ENCODE measurements at places on chromosomes 12 and 14. TPM values are rescaled to one million over a fixed set of nuclear protein-coding genes. Genes with fewer than 3 reads are reported as not detected.

DNA sequence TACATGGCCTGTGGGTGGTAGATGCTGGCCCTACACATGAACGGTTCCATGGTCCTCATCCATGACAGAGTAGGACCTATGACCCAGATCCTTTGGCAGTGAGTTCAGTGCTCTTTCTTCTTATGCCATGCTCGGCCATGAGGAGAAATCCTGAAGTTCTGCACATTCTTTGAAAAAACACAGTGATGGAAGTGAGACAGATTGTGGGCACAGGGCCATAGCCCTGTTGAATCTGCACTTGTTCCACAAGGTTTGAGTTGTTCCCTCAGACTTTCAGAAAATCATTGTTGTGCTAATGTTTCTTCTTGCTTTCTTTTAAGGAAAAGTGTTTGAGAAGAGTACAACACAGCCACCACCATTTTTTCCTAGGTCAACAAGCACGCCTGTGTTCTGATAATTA, 180.0 kb downstream of the C12orf75 start:
- DNase-seq: no peak

- peak; percentile 59 for DNase-seq
Observed at GRCh38 chr12:76311796-76312195, 36.4 kb downstream of the BBS10 start.

DNA sequence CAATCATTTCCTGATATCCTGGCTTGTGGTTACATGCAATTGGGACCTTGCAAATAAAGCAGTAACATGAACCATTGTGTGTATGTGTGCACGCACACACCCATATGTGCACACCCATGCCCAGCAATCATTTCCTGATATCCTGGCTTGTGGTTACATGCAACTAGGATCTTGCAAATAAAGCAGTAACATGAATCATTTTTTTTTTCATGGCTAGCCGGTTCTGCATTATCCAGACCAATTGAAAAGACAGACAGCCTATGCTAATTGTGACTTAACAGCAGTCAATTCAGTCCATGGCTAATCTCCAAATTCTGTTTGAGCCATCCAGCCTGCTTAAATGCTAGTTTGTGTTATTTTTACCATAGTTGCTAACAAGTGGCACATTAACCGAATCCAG, 134.3 kb downstream of the TTC7B start:
- DNase-seq: peak; percentile 19

DNA sequence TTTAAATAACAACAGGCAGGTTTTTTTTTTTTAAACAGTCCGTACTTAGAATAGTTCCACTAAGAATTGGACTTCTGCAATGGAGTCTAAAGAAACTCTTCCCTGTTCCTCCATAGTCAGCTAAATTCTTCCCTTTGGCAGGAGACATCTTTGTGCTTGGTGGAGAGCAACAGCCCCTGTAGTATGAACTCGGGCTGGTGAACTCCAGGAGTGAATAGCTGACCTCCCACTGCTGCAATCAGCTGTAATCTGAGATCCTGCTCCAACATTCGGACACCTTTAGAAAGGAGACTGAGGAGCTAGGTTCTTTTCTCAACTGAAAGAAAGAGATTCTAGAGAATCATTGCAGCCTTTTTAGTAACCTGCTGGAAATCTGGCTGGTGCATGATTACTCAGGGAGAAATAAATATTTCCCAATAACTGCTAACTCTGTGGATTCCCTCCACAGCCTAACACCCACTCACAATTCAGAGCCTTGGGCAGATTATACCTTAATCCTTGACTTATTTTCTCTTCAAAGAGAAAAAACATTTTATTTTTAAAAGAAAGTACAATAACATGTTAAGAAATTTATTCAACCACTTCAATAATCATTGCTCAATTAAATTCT, 25.6 kb upstream of the DBX2 start:
- DNase-seq: no peak

GRCh38 chr12:71477609-71478008, 38.0 kb downstream of the LGR5 start:
- DNase-seq: no peak

DNA sequence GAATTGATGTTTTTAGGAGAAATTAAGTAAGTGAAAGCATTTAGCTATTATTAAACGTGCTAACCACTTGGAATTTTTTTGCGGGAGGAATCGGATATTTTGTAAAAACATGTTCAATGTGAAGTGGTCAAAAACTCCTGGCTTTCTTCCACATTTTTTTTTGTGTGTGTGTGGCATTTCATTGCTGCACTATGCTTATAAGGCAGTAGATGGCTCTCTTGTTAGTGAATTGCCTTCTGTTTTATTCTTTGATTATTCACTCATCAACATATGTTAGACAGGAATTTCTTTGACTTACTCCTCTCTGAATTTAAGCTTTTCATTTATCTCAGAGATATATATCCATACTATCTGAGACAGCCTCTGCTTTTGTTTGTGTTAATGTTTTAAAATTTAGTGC, 71.3 kb downstream of the DERA start:
- peak; percentile 62 for DNase-seq

- peak; percentile 30 for DNase-seq
Observed at GRCh38 chr14:65566820-65567522, 154.4 kb downstream of the FUT8 start.

Gene FSCB
- total RNA-seq: not detected

Gene SLCO1A2
- 0.35 TPM for total RNA-seq

Gene WNT1
- not detected for total RNA-seq

Gene OVCH1
- total RNA-seq: not detected

Data from renal cortical epithelial cell (primary cell).